ENCODE measurements at places on chromosomes 4 and X.

- no peak for DNase-seq
Observed at GRCh38 chr4:20408611-20409010, 156.9 kb downstream of the SLIT2 start.

DNA sequence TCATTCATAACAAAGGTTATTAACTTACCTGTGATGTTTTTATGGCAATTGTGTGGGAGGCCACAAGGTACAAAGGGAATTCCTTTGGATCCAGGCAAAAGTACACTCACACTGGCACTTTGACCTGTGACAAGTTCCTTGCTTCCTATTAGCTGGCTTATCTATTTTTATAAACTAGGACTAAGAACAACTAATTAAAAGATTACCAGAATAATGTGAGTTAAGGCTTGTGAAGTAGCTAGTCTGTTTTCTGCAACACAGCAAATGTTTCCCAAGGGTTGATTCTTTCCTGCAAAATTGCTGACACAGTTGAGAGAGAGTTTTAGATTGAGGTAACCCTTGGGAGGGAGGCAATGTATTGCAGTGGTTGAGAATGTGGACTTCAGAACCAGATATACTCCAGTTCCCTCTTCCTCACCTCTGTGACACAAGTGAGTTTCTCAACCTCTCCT is 107.9 kb downstream of the CPEB2 start:
- no peak for DNase-seq

DNA sequence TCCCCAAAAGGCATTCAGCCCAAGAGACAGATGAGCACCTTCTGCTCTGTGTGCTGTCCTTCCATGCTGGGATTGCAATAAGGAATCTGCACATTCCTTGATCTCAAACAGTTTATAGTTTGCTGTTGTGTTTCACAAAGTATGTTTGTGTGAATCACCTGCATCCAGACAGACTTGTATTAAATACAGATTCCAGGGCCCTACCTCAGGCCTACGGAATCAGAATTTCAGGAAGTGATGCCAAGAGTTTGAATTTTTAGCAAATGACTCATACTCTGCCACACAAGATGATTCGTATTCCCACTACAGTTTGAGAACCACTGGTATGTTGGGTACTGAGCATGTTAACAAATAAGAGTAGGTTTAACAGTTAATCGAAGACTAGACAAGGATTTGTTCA is 7.0 kb downstream of the VAMP7 start:
- no peak for DNase-seq

DNA sequence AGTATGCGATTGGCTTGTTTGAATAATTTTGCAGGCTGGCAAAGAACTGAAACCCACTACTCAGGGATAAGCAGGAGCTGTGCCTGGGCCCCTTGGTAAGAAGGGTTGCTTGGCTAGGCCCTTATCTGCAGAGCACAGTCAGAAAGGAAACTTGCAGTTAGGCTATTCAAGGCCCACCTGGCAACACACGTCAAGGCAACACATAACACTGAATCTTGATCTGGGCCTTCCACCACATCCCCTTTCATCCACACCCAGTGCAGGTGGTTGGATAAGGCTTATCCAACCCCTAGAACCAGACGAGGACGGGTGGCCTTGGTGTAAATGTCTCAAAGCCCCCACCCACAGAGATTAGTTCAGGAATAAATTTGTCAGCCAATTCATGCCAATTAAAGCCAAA is 72.8 kb upstream of the NEIL3 start:
- no peak for DNase-seq

DNA sequence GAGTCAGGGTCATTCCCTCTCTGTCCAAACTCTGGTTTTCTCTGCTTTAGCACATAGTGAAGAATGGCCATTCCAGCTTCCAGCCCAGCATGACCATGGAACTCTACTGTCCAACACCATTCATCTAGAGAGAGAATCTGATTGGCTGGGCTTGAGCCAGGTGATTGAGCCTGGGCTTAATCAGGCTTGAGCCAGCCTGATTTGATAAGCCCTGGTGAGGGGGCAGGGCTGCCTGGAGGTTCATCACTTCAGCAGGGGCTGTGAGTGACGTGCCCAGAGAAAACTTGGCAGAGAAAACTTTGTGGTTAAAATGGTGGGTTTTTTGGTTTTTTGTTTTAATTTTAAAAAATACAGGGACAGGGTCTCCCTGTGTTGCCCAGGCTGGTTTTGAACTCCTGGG is 62.5 kb downstream of the KIAA0232 start:
- DNase-seq, result no peak

GRCh38 chrX:2462780-2463179 is 38.0 kb downstream of the DHRSX start:
- no peak for DNase-seq
